ENCODE measurements at places on chromosomes 12 and 14.

DNA sequence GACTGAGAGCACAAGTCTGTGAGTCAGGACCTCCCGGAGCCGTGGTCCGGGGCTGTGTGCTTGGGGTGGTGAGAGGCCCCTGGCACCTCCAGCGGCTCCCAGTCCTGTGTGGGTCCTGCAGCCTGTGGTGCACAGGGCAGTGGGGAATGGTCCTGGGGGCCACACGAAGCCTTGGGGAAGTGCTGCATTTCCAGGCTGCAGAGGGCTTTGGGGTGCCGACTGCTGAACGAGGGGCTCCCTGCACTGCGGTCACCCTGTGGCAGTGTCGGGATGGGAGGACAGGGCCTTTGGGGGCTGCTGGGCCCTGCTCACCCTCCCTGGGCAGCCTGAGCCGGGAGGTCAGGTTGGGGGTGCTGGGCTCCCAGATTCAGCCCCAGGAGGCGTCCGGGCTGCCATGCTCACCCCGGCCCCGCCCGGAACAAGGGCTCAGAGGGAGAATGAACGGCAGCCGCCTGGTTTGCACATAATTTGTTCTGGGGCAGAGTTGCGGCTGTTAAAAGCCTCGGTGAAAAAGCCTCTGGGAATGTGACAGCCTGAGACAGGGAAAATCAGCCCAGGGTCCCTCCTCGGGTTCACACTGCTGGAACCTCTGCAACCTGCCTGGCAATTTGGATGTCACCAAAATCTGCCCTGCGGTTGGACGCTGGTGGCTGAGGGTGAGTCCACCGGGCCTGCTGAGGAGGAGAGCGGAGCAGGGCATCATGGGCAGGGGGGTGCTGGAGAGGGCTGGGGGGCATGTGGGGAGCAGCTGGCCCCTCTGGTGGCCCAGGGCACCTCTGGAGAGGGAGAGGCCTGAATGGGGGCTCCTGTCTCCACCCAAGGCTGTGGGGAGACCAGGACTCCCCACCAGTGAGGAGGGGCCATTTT is 109.2 kb downstream of the KIF26A start:
- peak; percentile 6 for DNase-seq

DNA sequence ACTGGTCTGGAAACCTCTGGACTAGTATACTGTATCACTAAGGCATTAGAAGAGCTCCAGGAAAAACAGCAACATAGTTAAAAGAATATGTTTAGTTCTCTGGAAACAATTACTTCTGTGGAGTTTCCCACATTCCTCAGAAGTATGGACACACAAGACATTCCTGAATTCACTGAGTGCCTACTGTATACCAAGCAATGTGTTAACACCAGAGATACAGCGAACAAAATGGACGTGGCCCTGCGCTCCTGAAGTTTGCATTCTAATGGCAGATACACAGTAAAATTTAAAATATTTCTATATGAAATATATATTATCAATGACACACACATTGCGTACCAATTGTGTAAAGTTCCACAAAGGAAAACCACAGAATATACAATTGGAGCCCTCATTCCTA is 1.1 kb downstream of the ANGEL1 start:
- DNase-seq: no peak

GRCh38 chr12:98274430-98275130 is 240.8 kb upstream of the TMPO start:
- no peak for DNase-seq

DNA sequence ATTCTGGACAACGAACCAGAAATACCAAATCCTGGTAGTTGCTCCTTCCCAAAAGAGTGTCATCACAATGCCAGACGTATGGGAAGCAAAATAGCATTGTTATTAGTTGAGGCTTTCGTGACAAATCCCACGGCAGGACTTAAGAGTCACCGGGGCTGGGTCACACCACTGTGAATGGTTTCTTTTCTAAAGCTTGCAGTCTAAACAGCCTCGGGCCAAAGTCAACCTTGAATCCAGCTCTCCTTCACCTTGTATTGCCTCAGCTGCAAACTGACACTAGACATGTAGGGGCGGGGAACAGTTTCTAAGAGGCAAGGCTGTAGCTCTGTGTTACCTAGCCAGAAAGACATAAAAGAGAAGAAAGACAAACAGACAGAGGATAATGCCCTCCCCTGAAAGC is 734.8 kb downstream of the MED13L start:
- DNase-seq: no peak

GRCh38 chr12:30191696-30192455 is 408.1 kb upstream of the TMTC1 start:
- DNase-seq: no peak

DNA sequence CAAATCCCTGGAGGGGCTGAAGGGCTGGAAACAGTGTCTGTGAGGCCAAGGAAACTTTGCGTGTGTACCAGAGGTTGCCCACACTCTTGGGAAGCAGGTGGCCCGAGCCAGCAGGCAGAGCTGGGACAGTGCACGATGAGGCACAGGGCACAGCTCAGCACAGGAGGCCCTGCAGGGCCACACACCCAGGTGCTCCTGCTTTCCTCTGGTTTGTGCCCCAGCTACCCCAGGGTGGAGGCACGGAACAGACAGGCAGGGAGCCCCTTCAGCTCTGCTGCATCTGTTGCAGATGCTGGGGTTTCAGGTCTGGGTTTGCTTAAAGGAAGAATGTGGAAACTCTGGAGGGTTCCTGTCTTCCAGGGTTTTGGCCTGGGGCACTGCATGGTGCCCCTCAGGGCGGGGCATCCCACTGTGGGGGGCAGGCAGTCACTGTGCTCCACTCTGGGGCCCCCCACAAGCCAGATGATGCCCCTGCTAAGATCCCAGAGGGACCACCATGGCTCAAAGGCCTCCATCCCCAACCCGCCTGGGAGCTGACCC is 8.6 kb downstream of the TMEM179 start:
- DNase-seq: no peak

DNA sequence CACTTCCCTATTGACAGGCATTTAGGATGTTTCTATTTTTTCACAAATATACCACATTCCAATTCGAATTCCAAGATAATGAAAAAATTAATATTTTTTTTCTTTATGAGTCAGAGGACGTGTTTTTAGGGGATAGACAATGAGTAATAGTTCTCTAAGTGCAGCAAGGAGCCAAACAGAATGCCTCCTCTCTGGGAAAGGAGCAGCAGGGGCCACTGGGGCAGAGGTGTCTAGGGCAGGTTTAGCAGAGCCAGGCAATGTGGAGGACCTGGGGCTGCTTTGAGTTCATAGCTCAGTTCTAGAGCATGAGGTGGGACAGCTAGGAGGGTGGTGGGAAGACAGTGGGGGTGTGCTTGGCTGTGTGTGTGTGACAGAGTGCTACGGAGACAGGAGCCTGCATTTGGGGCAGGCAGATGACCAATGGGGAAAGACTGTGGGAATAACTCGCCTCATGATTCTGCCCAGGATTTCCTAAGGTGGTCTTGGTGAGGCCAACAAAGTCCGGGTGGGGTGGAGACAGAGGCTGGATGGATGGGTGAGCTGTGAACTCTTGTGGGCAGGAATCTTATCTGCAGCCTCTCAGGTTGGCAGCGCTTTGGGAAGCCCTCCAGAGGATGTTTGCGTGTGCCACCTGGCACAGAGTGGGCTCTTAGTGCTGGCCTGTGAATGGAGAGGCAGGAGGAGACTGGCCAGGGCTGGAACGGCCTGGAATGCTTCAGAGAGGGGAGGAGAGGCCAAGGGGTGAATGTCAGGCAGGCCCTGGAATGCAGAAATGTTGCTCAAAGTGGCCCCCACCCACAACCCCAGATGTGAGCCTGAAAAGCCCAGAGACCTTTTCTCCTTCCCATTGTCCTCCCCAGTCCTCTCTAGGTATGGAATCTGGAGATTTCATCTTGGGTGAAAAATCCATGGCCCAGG is 2.4 kb upstream of the KRT7 start:
- DNase-seq: no peak

DNA sequence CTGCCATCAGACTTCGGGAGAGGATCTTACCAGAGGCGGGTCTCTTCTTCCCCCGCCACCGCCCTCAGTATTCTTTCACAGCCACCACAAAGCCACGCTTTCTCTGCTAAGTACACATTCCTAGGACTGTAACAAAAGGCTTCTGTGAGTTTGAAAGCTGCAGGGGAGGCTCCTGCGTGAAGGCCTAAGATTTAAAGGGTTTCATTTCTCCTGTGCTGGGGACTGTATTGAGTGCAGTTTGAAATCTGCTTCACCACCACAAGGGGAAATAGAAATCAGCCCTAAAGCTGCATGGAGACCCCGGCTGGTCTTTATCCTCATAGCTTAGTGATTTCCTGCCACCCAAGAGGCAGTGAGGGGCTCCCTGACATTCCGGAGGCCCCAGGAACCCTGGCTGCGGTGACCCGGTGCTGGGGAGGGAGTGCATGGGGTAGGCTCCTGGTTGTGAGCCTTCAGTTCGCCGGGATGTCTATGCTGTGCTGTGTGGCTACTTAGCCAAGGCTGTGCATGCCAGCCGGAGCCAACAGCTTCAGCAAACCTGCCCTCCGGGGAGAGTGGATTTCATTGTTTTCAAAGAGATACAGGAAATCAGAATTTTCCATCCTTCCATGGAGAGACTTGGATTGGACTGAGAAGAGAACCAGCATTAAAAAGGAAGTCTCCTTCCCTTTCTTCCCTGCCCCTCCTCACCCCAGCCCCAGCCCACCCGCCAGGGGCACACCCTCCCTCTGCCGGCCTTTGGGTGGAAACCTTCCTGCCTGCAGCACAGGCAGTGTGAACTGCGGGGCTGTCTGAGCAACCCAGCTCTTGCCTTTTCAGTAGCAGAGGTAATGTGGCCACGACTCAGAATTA is 163.3 kb downstream of the ETV6 start:
- DNase-seq: peak; percentile 34

GRCh38 chr12:50918584-50919316 is 33.6 kb upstream of the HIGD1C start:
- DNase-seq: no peak

DNA sequence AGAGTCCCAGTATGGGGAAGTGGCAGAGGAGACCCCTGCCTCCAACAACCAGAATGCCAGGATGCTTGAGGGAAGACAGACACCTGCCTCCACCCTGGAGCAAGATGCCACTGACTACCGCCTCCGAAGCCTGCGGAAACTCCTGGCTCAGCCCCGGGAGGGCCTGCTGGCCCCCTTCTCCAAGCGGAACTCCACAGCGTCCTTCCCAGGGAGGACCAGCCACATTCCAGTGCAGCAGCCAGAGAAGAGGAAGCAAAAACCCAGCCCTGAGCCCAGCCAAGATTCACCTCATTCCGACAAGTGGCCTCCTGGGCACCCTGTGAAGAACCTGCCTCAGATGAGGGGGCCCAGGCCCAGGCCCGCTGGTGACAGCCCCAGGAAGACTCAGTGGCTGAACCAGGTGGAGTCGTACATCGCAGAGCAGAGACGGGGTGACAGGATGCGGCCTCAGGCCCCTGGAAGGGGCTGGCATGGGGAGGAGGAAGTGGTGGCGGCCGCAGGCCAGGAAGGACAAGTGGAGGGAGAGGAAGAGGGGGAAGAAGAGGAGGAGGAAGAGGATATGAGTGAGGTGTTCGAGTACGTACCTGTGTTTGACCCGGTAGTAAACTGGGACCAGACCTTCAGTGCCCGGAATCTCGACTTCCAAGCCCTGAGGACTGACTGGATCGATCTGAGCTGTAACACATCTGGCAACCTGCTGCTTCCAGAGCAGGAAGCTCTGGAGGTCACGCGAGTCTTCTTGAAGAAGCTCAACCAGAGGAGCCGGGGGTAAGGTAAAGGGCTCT is 93.7 kb downstream of the B4GALNT3 start:
- DNase-seq: peak; percentile 44

DNA sequence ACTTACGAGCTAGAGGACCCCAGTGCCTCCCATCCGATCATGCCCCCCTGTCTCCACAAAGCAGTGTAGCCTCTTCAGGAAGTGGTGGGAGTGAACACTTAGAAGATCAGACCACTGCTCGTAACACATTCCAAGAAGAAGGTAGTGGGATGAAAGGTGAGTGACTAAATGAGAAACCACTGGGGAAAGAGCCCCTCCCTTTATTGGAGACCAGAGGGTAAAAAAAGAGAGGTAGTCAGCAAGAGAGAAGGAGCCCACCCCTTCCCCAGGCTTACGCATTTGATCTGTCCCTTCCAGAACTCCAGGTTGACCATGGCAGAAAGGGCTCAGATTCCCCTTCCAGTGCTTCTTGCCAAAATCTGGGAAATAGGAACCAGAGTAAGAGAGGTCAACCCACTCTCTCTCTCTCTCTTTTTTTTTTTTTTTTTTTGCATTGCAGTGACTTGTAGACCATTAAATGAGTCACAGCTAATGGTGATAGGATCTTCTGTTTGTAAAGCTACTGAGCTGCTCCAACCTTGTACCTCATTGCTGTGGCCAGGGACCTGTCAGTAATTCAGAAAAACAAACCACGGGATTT is 165.4 kb downstream of the GCH1 start:
- no peak for DNase-seq

GRCh38 chr12:121090586-121091514 is 41.8 kb upstream of the P2RX7 start:
- no peak for DNase-seq

- DNase-seq: no peak
Measured at GRCh38 chr12:53960187-53961024, 5.7 kb downstream of the HOXC12 start.

- DNase-seq: no peak
Measured at GRCh38 chr14:101200650-101201516, 297.4 kb upstream of the RTL1 start.

DNA sequence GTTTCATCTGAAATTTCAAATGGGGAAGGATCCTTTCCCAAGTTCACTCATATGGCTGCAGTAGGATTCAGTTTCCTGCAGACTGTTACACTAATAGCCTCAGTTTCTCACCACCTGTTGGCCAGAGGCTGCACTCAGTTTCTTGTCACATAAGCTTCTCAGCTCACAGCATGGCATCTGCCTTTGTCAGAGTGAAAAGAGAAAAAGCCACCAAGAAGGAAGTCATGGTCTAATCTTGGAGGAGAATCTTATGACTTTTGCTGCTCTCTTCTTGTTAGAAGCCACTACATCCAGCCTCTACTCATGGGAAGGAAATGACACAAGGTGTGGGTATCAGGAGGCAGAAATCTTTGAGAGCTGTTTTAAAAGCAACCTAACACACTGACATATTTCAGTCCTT is 39.4 kb upstream of the BTG1 start:
- DNase-seq: no peak

DNA sequence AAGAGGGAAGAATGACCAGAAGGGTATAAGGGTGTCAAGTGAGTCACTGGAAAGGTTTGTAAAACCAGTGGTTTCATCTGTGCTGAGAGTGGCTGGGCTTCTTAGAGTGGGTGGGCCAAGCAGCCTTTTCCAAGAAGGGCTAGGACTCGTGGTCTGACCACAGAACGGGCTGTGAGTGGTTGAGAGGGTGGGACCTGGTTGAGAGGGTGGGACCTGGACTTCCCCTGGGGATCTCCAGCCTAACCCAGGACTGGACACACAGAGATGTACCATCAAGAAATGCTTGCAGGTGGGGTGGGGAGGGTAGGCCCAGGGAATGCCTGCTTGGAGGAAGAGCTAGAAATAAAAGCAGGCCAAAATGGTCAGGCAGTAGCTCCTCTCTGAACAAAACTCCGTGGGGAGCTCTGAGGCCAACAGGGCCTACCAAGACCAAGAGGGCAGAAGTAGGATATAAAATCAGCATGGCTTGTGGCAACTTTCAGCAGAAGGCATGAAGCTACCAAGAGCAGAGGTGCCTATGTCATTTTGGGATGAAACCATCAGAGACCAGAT is 140.5 kb downstream of the FOXN3 start:
- no peak for DNase-seq
